ENCODE measurements at places on chromosomes 5 and 9.
A peak's percentile ranks its signal among the peaks of the same experiment; 100 is the strongest.

- no peak for DNase-seq
Measured at GRCh38 chr5:175588709-175589429, 69.0 kb upstream of the HRH2 start.

DNA sequence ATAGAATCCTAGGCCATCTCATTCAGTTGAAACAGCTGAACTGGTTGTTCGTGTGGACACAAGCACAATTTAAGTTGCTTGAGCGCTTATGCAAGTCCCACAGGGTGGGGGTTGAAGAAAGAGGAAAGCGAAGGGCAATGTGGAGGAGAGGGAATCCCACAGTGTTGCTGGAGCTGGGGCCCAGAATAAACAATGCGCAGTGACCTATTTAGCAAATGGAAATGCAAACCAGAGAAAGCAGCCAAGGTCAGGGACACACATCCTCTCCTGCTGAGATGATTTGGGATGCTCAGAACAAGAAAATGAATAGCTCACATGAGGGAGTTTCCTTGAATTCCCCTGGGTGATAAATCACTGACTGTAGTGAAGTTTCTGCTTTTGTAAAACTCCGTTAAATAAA is 838.3 kb downstream of the TLE4 start:
- no peak for DNase-seq

DNA sequence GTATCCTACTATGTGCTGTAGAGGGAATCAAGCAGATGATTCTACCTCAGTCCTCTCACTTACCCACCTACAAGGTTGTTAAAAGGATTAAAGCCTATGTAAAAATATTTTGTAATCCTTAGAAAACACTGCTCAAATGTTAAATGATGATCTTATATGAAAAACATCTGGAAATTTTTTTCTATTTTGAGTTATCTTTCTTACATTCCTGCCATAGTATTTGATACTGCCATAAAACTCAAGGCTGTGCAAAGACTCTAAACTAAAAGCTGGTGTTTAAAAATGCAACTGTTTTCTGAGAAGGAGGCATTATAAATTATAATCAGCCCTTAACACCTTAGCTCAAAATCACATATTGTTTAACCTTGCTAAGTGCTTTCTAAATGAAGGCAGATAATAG is 474.2 kb downstream of the PRELID2 start:
- DNase-seq = no peak

- DNase-seq = no peak
Measured at GRCh38 chr5:110832683-110833082, 93.9 kb downstream of the SLC25A46 start.

DNA sequence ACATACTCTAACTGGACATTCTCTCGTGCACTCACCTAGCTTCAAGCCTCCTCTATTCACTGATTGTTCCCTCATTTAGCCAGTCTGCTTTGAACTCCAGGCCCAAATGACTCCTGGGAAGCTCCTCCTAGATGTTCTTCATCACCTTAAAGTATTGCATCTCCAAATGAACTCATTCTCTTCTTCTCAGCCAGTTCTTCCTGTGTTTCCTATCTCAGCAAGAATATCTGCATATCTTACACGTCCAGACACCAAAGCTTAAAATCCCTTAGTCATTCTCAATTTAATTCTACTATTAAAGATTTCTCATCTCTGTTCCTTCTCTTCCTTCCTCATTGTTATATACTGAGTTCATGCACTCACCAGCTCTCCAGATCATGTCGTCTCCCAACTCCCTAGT is 118.6 kb upstream of the DAB2 start:
- no peak for DNase-seq

- DNase-seq = no peak
Measured at GRCh38 chr5:72130351-72130761, 23.1 kb downstream of the MAP1B start.

GRCh38 chr5:153237671-153238332 is 252.7 kb upstream of the GRIA1 start:
- peak; percentile 13 for DNase-seq

DNA sequence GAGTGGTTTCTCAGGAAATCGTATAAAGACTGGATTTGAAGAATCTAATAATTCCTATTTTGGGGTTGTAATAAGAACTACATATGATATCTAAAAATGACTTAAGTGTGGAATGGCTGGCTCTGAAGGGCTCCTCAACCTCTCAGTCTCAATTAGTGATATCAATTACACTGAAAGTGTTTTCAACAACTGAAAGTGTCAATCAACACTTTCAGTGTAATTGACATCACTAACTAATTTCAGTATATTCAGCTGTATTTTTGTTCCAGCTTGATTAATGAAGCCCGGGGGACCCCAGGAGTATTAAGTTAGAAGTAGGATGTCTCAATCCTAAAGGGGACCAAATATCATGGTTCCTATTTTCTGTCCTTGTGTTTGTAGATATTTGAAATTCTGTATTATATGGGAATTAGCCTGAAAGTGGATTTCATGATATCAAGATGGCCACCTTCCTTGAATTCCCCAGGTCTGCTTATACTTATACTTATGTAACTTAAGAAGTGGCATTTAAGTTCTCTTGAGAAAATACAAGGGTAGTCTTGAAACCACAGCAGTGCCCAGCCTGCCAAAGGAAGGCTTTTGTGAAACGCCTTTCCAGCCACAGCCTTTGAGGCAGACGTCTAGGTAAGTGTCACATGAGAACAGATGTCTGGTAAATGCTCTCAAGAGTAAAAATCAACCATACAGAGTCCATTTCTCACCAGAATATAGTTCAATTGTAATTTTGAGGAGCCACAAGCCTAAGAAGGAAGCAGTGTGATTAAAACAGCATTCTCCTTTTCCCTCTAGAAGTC is 4.6 kb downstream of the BASP1 start:
- no peak for DNase-seq

DNA sequence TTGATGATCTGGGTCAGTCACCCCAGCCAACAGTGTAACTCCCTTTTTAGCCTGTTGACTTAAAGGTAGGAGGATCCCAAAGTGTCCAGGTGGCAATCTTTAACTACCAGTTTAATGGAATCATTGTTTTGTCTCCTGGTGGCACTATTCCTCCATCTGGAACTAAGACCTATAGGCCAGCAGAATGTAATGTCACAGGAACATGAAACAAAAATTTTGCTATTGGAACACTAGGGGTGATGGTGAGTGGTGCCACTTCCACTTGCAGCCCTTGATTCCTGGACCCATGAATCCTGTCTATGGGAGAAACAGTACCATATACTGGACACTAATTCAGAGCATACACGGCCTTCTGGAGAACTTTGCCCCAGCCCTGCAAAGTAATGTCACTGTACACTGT is 219.5 kb upstream of the RASA1 start:
- DNase-seq = no peak

DNA sequence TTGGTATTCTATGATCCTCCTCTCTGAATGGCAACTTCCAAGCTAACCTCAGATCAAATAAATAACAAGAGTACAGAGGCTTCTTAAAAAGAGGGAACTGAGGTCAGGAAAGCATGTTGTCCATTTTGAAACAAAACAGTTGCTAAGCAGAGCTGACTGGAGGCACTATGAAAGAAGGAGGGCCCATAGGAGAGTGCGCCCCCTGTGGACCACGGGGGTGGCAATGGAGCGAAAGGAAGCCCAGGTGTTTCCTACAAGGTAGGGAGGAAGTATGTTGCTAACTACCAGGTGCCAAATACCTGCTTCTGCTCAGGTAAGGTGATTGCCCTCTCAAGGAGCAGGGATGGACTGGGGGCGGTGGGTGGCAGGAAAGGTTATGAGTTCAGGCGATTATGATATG is 101.8 kb upstream of the MAST4 start:
- no peak for DNase-seq

DNA sequence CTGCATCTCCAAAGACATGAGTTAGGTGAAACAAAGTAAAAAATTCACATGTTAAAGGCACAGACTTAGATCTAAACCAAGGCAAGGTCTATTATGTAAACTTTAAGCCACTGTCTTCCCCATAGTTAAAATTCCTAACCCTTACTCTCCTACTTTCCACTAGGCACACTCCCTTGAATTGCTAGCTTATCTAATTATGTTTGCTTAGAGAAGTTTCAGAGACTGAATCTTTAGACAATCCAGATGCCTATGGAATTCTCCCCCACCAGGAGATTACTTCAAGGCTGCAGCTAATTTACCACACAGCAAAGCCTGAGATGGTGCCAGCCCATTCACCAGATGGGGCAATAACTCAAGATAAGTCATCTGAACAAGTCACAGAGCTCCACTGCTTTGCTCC is 803.1 kb upstream of the COX7C start:
- no peak for DNase-seq

DNA sequence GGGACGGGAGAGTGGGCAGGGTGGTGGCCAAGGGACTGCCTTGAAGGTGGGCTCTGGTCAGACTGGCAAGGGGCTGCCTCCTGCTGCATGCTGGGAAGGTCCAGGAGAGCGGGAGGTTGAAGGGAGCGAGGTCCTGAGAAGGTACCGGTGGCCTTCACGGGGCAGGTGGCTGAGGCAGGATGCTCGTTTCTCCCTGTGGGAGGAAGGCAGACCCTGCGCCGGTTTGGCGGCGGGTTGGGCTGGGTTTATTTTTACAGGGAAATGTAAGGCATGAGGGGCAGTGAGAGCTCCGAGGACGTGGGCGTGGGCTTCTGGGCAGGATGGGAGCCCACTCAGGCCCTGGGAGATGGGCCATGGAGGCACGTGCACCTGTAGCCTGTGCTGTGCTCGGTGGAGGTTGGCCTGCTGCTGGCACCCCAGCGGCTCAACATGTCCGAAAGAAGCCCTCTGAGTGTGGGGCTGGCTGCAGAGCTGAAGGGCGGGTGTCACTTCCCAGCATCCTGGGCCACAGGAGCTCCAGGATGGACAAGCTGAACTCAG is 27.3 kb downstream of the IER5L start:
- no peak for DNase-seq

DNA sequence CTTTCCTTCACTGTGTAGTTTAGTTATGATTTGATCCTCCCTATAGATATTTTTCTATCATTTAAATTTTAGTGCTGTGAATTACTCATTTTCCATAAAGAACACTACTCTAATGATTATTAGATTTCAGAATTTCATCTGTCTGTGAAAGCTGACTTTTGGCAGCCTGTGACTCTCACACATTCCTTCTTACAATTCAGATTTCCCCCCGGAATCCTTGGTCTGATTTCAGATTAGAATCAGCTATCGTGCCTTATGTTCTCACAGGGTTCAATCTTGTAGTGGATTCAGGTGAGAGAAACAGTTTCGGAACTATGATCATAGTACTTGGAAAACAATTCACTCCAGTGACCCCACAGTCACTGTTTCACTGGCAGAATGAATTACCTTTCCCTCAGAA is 26.2 kb downstream of the ZNF474 start:
- DNase-seq = no peak

- DNase-seq = no peak
Measured at GRCh38 chr5:151696470-151697061, 9.9 kb upstream of the SPARC start.

- DNase-seq = no peak
Measured at GRCh38 chr9:119044806-119045205, 324.4 kb downstream of the BRINP1 start.

GRCh38 chr5:66848749-66849641 is 252.8 kb downstream of the MAST4 start:
- no peak for DNase-seq

- no peak for DNase-seq
Measured at GRCh38 chr5:113122053-113122452, 145.5 kb downstream of the DCP2 start.

DNA sequence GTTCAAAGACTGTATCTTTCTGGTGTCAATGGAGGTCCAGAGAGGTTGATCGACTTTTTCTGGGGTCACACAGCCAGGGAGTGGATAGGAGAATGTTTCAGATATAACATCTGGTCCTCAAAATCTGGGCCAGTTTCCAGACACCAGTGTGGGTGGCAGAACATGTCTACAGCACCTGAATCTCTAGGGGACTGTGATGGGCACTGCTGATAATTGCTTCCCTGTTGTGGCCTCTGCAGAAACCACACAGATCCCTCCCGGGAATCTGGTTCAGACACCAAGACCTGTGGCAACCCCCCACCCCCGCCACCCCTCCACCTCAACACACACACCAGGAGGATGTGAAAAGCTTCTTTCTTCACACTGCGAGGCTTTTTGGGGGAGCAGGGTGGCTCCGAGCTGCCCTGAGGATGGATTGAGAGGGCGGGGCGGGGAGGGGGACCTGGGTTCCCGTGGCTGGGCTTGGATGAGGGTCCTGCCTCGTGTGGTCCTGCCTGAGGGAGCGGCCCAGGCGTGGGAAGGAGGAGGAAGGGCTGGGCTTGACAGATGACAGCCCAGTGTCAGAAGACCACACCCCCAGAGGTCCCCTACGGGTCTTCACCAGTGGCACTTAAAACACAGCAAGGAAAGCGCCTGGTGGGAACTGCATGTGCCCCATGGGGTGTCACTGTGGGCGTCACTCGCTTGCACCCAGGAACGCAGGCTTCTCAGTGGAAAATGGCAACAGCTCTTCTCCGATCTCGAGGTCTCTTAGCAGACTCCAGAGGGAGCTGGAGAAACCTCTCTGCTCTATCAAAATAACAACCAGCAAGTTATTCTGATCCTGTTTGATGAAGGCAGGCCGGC is 55.2 kb downstream of the TRIP13 start:
- no peak for DNase-seq

- no peak for DNase-seq
Measured at GRCh38 chr5:34040472-34040871, 2.5 kb downstream of the C1QTNF3 start.

All from GM19239 (cell line).